ENCODE measurements at places on chromosomes 2 and 18.

- DNase-seq, result no peak
Observed at GRCh38 chr2:176084611-176085119, 903 bp upstream of the EVX2 start.

GRCh38 chr2:9077691-9078090 is 74.2 kb upstream of the MBOAT2 start:
- no peak for DNase-seq

- DNase-seq, result no peak
Observed at GRCh38 chr2:236051806-236052205, 116.4 kb downstream of the GBX2 start.

DNA sequence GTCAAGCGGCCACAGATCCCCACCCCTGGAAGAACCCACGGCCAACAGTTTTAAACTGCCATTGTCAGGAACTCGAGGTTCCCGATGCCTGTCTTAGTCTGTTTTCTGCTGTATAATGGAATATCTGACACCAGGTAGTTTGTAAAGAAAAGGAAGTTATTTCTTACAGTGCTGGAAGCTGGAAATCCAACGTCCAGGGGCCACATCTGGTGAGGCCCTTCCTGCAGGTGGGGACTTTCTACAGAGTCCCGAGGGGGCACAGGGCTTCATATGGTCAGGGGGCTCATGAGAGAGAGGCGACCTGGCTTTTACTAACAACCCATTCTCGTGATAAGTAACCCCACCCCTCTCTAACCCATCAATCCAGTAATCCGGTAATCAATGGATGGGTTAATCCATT is 501.6 kb upstream of the MYT1L start:
- DNase-seq, result no peak

DNA sequence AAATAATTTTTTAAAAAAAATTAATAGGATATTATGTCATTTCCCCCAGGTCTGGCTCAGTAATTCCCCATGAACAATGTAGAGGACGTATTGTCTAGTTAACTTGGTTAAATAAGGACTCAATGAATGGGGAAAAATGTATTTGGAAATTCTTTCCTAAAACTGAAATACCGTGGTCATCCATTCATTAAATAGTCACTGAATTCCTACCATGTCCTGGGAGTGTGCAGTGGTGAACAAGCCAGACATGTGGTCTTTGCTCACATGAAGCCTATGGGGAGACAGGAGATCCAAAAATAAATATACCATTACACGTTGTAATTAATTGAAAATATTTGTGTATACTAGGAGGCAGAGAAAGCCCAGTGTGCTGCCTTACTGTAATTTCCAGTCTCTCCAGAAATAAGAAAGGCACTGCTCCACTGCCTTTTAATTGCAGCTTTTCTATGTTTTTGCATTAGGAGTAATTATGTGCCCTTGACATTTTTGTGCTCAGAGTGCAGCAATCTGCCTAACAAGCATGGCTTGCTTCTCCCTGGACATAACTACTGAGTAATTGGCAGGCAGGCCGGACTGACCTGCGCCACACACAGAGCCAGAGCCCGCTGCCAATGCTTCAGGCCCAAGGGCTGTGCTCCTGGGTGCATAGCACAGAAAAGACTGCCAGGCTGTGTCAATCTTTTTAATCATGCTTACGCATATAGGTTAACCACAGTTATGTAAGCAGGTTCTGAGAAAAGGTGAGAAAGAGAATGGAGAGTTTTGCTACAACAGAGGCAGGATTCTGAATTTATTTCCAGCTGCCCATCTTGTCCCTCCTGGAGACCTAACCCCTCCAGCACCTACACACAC is 22.2 kb upstream of the TTC39C start:
- no peak for DNase-seq

DNA sequence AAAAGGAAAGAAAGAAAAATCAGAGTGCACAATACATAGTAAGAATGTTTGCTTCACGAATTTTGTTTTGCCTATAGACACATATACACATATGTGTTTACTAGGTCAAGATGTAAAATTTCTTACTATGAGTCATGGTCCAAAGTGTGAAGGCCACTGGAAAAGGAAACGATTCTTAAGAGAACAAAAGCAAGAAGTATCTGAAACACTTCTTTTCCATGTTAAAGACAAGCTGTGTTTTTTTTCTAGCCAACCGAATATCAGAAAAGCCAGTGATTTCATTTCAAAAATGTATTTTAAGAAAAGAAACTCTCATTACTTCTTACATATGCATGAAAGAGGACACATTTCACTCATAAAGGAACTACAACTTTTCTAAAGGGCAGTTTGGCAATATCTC is 24.9 kb downstream of the PECR start:
- no peak for DNase-seq

GRCh38 chr2:173290518-173290917 is 64.2 kb upstream of the CDCA7 start:
- no peak for DNase-seq

GRCh38 chr18:65567372-65567771 is 183.4 kb upstream of the CDH7 start:
- no peak for DNase-seq

- no peak for DNase-seq
Observed at GRCh38 chr2:59575191-59575590, 978.3 kb downstream of the BCL11A start.

- no peak for DNase-seq
Observed at GRCh38 chr2:204796581-204796980, 251.3 kb downstream of the PARD3B start.

GRCh38 chr2:69203166-69203985 is 183.7 kb downstream of the GFPT1 start:
- no peak for DNase-seq

DNA sequence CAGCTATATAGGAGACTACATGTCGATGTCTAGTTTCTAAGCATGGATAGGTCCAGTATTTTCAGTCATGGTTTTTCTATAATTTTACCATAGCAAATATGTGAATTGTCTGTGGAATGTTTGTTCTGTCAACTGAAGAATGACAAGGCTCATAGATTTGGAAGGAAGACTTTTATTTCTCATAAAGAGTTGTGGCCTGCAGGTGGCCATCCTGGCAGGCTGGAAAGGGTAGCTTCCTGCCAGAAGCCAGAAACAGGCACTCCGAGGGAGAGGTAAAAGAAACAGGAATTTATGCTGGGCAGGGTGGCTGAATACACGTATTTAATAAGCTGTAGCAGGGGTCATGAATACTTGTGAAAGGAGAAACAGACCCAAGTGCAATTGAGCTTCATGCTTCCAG is 182.1 kb downstream of the PARD3B start:
- DNase-seq, result no peak

GRCh38 chr18:51514128-51514527 is 316.6 kb upstream of the MEX3C start:
- no peak for DNase-seq

DNA sequence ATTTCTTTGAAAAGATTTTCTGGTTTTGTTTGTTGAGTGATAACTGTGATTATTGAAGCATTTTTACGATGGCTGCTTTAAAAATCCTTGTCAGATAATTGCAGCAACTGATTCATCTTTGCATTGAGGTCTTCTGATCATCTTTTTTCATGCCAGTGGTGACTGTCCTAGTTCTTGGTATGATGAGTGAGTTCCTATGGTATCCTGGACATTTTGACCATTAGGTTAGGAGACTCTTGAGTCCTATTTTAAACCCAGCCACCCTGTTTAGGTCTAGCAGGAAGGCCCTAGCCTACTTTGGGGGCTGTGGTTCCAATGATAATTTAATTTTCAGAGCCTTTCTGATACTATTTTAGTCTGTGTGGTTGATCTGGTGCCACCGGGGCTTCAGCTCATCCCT is 72.7 kb upstream of the REV1 start:
- no peak for DNase-seq

GRCh38 chr2:168243061-168243460 is 4.3 kb downstream of the STK39 start:
- DNase-seq, result no peak

- DNase-seq, result no peak
Observed at GRCh38 chr2:227450926-227451654, 20.9 kb upstream of the AGFG1 start.

DNA sequence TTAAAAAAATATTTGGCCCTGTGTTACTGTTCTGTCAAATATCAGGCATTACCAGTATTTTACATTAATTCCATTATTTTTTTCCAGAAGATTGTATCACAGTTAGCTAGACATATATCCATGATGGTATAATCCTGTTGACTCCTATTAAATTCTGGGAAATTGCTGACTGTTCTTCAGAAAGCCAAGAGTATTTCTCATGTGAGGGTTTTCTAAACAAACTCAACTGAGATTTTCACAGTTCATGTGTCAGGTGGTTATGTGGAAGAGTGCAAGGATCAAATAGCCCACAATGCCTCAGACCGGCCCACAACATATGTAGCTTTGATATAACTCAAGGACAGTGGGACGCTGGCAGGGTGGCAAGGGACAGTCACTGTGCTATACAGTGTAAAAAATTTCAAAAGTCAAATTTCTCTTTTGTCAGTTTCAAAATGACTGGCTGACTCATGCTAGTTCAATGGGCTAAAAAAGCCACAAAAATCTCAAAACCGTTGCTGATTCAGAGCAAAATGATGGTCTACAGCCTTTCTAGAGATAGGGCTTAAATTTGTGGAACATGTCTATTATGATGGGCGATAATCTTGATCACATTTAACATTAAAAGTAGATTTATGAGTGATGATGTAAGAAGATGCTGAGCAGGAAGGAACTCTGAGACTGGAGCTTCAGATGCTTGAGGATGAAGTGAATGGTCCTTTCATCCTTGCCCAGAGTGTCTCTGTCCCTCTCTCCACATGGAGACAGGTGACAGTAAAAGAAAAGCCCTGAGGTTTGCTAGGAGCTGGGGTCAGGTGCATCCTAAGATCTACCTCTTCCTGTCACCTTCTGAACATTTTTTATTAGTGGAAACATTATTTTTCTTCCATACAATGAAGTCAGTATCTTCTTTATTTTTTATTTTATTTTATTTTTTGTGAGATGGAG is 175.8 kb upstream of the PIEZO2 start:
- no peak for DNase-seq

DNA sequence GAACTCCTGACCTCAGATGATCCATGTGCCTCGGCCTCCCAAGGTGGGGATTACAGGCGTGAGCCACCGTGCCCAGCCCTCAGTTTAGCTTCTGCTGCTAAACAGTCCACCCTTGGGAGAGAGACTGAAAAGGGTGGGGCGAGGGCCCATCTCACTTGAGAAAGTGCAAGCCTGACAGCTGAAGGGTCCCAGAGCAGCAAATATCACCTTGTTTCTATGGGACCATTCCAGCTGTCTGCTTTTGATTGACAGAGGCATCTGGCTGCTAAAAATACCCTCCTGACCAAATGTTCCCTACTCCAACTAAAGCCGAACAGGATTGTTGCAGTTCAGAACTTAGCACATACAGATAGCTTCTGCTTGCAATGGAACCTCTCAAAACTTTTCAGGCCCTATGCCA is 436 bp upstream of the SMYD1 start:
- no peak for DNase-seq

Data from HCT116 (cell line).